ENCODE measurements at places on chromosomes 16 and 17.

DNA sequence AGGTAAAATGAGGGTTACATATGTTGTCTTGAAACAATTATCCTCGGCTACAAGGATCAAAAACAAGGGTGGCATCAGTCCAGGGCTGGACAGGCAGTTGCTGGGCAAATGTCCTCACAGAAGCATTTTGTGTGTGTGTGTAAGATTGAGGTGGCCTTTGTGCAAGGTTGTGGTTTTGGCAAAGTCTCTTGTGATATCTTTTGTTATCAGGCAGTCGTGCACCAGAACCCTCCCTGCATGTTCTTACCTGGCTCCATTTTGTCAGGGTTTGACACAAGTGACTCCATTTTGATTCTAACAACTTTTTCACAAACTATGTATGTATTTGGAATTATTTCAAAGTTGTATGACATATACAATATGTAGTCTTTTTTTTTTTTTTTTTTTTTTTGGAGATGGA is 20.0 kb downstream of the CHAD start:
- DNase-seq, result no peak

- no peak for DNase-seq
These were observed 55.1 kb upstream of the CNTNAP4 start for GRCh38 chr16:76222087-76222486.

DNA sequence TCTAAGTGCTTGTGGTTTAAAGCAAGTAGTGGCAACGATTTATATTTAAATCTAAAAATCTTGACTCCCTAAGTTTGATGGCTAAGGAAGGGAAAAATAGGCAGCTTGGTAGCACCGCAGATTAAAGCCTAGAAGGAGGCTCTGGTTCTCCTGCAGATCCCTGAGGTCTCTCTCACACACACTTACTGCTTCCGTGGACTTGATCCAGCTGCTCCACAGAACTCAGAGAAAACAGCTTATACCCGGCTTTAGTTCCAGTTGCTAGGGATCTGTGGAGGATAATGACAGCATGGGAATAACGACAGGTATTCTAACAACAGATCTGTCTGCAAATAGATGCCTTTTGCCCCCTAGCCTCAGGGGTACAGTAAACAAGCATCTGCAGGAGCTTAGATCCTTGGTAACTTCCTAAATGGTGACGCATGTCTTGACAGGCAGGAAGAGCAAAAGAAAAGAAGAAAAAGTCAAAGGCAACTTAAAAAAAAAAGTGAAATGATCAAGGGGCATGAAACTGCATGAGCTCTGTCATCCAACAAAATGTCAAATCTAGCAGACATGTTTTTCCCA is 4.5 kb downstream of the WIPI1 start:
- DNase-seq, result no peak

- no peak for DNase-seq
These were observed 37.6 kb downstream of the RNF112 start for GRCh38 chr17:19448341-19449268.

DNA sequence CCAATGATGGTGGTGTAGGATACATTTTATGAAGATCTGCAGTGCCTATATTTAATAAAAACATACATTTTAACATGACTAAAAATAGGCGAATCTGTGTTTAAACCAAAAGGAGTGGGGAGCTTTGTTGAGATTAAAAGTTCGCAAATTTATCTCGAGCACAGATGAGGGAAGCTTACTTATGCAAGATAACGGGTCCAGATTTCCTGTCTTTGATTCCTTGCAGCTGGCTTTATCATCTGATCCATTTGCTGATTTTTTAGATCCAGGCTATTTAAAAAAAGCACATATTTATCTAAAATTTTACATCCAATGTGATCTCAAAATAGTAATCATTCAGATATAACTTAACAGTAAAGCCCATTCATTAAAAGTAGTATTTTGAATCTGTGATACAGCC is 57.0 kb upstream of the INTS2 start:
- no peak for DNase-seq

Measured in GM13976 (cell line).